ENCODE measurements at places on chromosomes 7 and 10.

DNA sequence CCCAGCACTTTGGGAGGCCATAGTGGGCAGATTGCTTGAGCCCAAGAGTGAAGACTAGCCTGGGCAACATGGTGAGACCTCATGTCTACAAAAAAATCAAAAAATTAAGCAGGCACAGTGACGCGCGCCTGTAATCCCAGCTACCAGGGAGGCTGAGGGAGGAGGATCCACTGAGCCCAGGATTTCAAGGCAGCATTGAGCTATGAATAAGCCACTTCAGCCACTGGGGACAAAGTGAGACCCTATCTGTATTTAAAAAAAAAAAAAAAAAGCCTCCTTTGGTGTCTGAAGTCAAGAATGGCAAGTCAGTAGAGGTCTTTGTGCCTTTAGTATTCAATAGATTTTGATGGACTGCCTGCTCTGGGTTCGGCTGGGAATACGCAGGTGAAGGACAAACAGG lies 85.7 kb downstream of the RALA start:
- H3K4me1 ChIP-seq, result no peaks in the 10 kb centered on the region
- no peaks in the 10 kb centered on the region for H3K27me3 ChIP-seq
- peaks cover 12% of the 10 kb centered on the region for H3K36me3 ChIP-seq
- H3K27ac ChIP-seq, result no peak overlapping the region
- H3K4me3 ChIP-seq, result no peak overlapping the region

GRCh38 chr10:29667191-29667590 lies 32.4 kb upstream of the SVIL start:
- no peak overlapping the region for H3K27ac ChIP-seq
- DNase-seq, result no peak
- H3K27me3 ChIP-seq, result no peaks in the 10 kb centered on the region
- H3K36me3 ChIP-seq, result no peaks in the 10 kb centered on the region
- H3K4me1 ChIP-seq, result peaks cover 15% of the 10 kb centered on the region
- no peak overlapping the region for H3K4me3 ChIP-seq

DNA sequence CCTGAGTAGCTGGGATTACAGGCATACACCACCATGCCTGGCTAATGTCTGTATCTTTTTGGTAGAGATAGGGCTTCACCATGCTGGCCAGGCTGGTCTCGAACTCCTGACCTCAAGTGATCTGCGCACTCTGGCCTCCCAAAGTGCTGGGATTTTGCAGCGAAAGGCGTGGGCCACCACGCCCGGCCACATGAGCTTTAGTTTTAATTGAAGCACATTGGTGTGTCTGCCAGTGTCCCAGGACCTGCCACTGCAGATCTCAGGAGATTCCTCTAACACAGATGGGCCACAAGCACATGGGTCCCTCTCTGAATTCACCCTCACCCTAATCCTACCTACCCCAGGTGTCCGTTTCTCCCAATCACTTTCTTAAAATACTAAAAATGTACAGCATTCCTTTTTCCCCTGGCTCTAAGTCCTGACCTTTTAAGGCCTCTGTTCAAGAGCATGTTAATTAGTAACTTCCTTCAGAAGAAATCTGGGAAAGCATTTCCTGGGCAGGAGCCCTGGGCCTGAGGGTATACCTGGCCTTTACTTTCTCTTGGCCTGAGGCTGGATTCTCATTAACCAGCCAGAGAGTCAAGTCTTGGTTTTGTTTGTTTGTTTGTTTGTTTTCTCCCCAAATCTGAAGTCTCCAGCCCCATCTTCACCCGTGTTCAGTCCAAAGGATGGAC lies 82.6 kb downstream of the PRPF18 start:
- no peak overlapping the region for H3K4me3 ChIP-seq
- H3K27me3 ChIP-seq, result no peaks in the 10 kb centered on the region

DNA sequence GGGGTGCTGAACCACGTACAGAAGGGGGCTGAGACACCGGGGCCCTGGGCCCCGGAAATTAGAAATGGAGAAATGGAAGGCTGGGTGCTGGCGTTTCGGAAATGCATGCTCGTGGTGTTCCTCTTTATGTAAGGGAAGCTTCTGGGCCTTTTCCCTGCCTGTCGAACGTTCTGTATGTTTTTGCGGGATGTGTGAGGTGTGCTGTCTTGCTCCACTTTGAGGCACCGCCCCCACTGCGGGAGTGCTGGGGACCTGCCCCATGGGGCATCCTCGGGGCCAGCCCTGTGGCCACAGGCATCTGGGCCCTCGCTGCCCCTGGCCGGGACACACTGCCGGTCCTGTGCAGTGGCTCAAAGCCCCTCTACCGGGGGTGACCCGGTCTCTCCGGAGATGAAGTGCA lies 1.7 kb upstream of the VENTX start:
- no peak overlapping the region for H3K4me3 ChIP-seq
- H3K27me3 ChIP-seq, result peaks cover 80% of the 10 kb centered on the region
- no peak overlapping the region for H3K27ac ChIP-seq
- DNase-seq, result no peak

GRCh38 chr7:91850455-91850854 lies 30.0 kb downstream of the MTERF1 start:
- H3K36me3 ChIP-seq, result no peaks in the 10 kb centered on the region
- H3K4me1 ChIP-seq, result peaks cover 16% of the 10 kb centered on the region
- no peak overlapping the region for H3K4me3 ChIP-seq
- H3K27me3 ChIP-seq, result no peaks in the 10 kb centered on the region
- DNase-seq, result no peak

DNA sequence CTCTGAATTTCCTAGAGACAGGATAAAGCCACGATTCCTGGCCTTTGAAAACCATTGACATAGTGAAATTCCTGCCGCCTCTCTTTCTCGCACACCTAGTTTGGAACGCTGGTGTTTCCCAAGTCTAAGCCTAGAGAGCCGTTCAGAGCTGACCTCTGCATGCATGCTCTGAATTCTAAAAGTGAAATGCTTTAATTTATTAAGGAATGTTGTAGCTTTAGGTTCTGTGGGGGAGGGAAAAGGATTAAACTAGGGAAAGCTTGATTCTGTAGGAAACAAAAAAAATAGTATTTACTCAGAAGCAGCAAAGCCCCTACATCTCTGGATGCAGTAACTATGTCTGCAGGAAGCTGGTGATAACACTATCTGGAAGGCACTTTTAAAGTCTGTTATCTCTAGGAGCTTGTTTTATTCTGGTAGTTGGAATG lies 27.3 kb downstream of the PFKP start:
- H3K4me3 ChIP-seq, result no peak overlapping the region
- peak overlapping the region; percentile 99 for H3K27ac ChIP-seq
- no peak for DNase-seq
- H3K4me1 ChIP-seq, result peaks cover 81% of the 10 kb centered on the region
- no peaks in the 10 kb centered on the region for H3K27me3 ChIP-seq

DNA sequence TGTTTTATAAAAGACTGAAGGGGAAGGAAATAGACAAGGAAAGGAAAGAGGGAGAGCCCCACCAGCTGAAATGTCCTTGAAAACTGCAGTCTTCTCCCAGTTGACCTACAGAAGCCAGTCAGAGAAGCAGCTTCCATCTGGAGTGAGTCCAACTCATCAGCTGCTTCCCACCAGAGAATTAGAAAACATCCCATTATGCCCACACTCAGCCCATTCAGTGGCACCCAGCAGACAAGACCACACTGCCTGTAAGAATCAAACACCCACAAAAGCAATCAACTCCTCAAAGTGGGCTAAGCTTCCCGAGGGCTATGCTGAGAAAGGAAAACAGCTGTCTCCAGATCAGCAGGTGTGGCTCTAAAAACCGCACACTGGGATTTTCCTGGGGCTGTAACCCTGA lies 29.6 kb upstream of the TMEM213 start:
- no peaks in the 10 kb centered on the region for H3K36me3 ChIP-seq
- H3K4me1 ChIP-seq, result no peaks in the 10 kb centered on the region
- H3K27ac ChIP-seq, result no peak overlapping the region

GRCh38 chr7:99380823-99381663 lies 6.5 kb downstream of the ARPC1B start:
- DNase-seq, result no peak
- H3K36me3 ChIP-seq, result peaks cover 67% of the 10 kb centered on the region
- no peaks in the 10 kb centered on the region for H3K27me3 ChIP-seq
- H3K27ac ChIP-seq, result peak overlapping the region; percentile 61

GRCh38 chr10:66925896-66926715 lies at the start of gene LRRTM3:
Gene LRRTM3, plus strand, starts transcription at chr10:66926036.
- no peaks in the 10 kb centered on the region for H3K36me3 ChIP-seq
- peaks cover 66% of the 10 kb centered on the region for H3K27me3 ChIP-seq
- DNase-seq, result no peak

- no peaks in the 10 kb centered on the region for H3K36me3 ChIP-seq
- peak overlapping the region; percentile 53 for H3K4me3 ChIP-seq
- H3K27me3 ChIP-seq, result peaks cover 25% of the 10 kb centered on the region
- H3K27ac ChIP-seq, result no peak overlapping the region
- H3K4me1 ChIP-seq, result peaks cover 4% of the 10 kb centered on the region
Observed at GRCh38 chr7:117871778-117872538, 1.3 kb downstream of the CTTNBP2 start.

GRCh38 chr7:158783595-158783994 lies 45.7 kb downstream of the ESYT2 start:
- H3K27me3 ChIP-seq, result no peaks in the 10 kb centered on the region
- no peak overlapping the region for H3K27ac ChIP-seq
- H3K36me3 ChIP-seq, result peaks cover 84% of the 10 kb centered on the region
- H3K4me1 ChIP-seq, result no peaks in the 10 kb centered on the region

DNA sequence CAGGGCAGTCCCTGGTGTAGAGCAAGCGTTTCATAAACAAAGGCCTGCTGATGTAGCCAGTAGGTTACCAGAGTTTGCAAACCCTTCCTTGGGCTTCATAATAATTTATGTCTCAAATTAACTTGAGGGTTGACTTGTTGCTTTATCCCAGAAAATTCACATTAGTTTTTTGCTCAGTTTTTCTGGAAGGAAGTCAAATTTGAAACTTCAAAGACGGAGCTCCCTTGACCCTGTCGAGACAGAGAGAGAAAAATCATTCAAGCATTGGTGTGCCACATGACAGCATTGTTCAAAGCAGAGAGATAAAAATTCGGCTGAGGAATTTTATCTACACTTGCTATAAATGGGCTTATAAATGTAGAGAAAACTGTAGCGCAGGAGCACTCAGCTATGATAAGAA lies 627.7 kb downstream of the TNS3 start:
- DNase-seq, result no peak
- H3K4me3 ChIP-seq, result no peak overlapping the region
- no peaks in the 10 kb centered on the region for H3K36me3 ChIP-seq
- no peak overlapping the region for H3K27ac ChIP-seq

GRCh38 chr10:20890009-20890408 lies 7.1 kb downstream of the NEBL start:
- H3K4me1 ChIP-seq, result peaks cover 7% of the 10 kb centered on the region
- no peak overlapping the region for H3K27ac ChIP-seq
- H3K36me3 ChIP-seq, result no peaks in the 10 kb centered on the region
- DNase-seq, result no peak

DNA sequence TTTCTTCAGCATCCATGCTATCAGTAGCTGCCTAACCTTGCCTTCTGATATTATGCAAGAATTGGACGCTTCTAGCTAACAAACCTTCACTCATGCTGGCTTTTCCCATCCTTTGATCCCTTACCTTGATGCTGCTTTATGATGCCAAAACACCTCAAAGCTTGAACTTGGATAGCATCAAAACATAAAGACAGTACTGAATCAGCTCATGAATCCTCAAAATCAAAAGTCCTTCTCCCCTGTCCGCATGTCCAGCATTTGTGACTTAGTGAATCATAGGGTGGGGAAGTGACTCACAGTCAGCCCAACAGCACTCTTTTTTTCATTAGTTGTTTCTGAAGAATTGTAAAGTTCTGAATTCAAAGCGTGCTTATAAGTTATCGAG lies 89.5 kb upstream of the PIK3CG start:
- H3K36me3 ChIP-seq, result no peaks in the 10 kb centered on the region
- no peak overlapping the region for H3K4me3 ChIP-seq
- peak overlapping the region; percentile 49 for H3K27ac ChIP-seq
- H3K27me3 ChIP-seq, result no peaks in the 10 kb centered on the region
- no peak for DNase-seq

GRCh38 chr10:113252650-113253618 lies 299.9 kb upstream of the HABP2 start:
- H3K4me1 ChIP-seq, result no peaks in the 10 kb centered on the region
- H3K4me3 ChIP-seq, result no peak overlapping the region
- no peak overlapping the region for H3K27ac ChIP-seq
- no peaks in the 10 kb centered on the region for H3K36me3 ChIP-seq
- no peak for DNase-seq

- H3K27me3 ChIP-seq, result no peaks in the 10 kb centered on the region
- H3K4me1 ChIP-seq, result no peaks in the 10 kb centered on the region
- no peak overlapping the region for H3K27ac ChIP-seq
- DNase-seq, result no peak
Observed at GRCh38 chr7:30998180-30998579, 34.4 kb downstream of the GHRHR start.

GRCh38 chr10:69619626-69620025 lies 10.4 kb upstream of the FAM241B start:
- H3K27ac ChIP-seq, result no peak overlapping the region
- H3K4me1 ChIP-seq, result no peaks in the 10 kb centered on the region
- no peak overlapping the region for H3K4me3 ChIP-seq
- no peak for DNase-seq

DNA sequence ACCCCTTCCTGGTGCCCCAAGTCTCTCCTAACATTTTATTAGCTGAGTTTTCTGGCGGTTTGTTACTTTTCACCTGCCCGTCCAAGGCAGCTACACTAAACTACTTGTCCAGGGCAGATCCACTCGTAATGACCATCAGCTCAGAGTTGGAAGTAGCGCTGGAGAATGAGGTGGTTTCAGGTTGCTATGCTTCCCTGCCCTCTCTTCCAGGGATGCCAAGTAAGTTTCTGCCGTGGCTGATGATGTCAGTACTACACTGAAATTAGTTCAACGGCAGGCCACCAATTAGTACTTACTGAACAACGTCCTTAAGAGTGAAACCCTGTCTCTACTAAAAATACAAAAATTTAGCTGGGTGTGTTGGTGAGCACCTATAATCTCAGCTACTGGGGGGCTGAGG lies 55.2 kb downstream of the DIP2C start:
- H3K27ac ChIP-seq, result no peak overlapping the region
- H3K27me3 ChIP-seq, result no peaks in the 10 kb centered on the region
- DNase-seq, result no peak
- no peaks in the 10 kb centered on the region for H3K36me3 ChIP-seq
- no peak overlapping the region for H3K4me3 ChIP-seq

DNA sequence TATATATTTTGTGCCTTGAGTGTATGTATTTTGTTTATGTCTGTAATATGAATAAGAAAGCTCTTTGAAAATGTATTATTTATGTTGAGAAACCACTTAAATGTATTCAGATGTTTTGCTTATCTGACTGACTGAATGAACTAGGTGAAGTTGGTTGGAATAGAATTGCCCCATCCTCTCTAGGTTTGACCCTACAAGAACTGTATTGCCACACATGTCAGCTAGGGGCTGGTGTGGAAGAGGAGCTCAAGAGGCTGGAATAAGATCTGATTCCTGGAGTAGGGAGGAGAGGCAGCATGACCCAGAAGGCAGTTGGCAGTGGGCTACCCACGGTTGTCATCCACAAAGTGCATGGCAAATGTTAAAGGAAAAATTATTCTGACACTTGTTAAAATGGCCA lies 9.1 kb downstream of the SSMEM1 start:
- DNase-seq, result no peak
- no peak overlapping the region for H3K27ac ChIP-seq
- H3K36me3 ChIP-seq, result no peaks in the 10 kb centered on the region
- no peak overlapping the region for H3K4me3 ChIP-seq
- no peaks in the 10 kb centered on the region for H3K4me1 ChIP-seq

Data from RWPE2 (cell line).